ENCODE measurements at places on chromosomes 2 and 18.

- DNase-seq, result no peak
Measured at GRCh38 chr2:177355874-177356273, 36.7 kb upstream of the AGPS start.

- DNase-seq, result no peak
Measured at GRCh38 chr2:176424746-176425145, 155.5 kb downstream of the MTX2 start.

DNA sequence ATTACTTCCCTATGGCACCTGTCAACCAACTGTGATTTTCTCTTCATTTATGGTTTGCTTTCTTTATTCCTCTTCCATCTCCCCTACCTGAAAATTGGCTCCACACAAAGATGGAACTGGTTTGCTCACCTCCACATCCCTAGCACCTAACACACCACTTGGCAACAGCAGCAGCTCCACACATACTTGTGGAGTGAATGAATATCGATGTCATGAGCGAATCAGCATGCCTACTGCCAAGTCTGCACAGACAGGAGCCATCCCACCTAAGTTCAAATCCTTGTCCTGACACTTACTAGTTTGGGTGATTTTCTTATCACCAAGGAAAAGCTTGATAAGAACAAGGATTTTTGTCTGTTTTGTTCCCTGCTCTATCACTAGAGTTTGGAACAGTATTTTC is 191.4 kb upstream of the TMEM200C start:
- DNase-seq, result no peak

GRCh38 chr2:22281033-22281432 is 1103.9 kb upstream of the KLHL29 start:
- no peak for DNase-seq

DNA sequence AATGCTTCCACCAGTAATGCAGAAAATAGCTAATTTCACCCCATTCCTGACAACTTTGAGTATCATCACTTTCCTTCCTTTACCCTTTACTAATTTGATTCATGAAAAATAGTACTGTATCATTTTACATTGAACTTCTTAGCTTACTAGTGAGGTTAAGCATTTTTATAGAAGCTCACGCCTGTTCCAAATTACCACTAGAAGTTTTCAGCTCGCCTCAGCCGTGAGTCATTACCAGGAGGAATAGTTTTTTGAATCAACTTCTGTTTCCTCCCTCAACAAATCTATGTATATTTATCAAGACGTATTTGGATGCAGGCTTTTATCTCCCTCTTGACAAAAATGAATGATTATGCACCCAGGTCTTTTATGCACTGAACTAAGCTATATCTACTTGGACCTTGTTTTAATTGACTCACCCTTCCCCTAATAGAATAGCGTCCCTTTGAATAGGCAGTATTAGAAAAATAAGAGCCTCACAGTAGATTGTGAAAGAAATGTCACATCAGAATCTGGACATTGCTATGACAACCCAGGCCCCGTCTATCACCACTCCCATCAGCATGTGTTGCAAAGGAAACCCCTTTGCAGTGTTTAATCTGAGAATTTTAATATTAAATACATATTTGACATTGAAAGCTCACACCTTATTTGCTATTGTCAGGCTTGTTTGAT is 207.4 kb upstream of the NRP2 start:
- DNase-seq, result no peak

GRCh38 chr18:51236225-51236624 is 38.7 kb upstream of the MEX3C start:
- no peak for DNase-seq

- DNase-seq, result no peak
Measured at GRCh38 chr2:98805412-98806171, 74.7 kb upstream of the MGAT4A start.

GRCh38 chr18:26003356-26003755 is 87.1 kb downstream of the SS18 start:
- DNase-seq, result no peak

- DNase-seq, result peak; percentile 59
Measured at GRCh38 chr2:121888189-121888557, 132.7 kb downstream of the TSN start.

GRCh38 chr2:100527440-100528015 is 35.3 kb upstream of the PDCL3 start:
- DNase-seq, result no peak

DNA sequence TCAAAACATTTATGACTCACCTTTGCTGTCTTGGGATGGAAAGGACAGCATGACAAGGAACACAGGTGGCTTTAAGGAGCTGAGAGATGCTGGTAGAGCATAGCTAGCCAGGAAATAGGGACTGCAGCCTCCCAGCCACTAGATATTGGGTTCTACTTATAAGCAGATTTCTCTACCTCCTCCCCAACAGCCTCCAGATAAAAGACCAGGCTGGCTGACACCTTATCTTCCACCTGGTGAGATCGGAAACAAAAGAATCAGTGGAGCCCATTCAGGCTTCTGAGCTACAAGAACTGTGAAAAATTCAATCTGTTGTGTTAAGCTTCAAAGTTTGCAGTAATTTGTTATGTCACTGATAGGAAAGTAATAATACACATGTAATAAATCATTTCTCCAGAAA is 1278.5 kb upstream of the ZEB2 start:
- DNase-seq, result no peak

DNA sequence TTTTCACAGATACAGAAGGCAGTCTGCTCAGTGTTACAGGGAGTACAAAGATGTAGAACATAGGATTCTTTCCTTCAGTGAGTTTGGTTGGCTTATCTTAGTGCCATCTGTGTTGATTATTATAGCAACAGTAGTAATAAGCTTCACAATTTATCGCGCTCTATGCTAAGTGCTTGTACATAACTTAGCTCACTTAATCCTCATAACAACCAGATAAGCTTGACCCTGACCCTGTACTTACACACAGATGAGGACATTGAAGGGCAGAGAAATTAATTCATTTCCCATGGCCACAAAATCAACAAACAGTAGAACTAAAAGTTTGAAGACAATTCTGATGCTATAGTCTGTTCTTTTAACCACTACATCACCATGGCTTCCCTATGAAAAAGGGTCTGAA is 121.8 kb downstream of the SPHKAP start:
- no peak for DNase-seq

GRCh38 chr2:100741880-100742276 is 78.1 kb upstream of the NPAS2 start:
- DNase-seq, result no peak

DNA sequence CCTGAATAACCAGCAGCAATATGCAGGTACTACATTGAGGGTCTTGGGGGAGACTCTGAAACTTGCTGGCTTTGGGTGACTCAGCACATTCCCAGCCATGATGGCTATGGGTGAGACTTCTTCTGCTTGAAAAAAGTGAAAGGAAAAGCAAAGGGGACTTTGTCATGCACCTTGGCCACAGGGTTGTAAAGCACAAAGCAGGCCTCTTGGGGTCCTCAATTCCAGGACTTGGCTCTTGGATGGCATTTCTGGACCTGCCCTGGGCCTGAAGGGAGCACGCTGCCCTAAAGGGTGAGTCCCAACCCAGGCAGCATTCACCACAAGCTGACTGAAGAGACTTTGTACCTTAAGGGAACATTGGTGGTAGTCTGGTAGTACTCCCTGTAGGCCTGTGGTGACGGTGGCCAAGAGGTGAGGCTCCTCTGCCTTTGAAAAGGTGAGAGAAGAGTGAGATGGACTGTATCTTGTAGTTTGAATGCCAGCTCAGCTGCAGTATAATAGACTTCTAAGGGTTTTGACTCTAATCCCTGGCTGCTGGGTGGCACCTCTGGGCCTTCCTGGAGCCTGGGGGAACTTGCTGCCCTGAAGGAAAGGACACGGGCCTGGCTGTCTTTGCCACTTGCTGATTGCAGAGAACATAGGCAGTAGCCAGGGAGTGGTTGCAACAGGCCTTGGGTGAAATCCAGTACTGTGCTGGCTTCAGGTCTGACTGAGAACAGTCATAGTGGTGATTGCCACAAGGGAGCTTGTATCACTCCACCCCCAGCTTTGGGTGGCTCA is 36.5 kb upstream of the CYTIP start:
- no peak for DNase-seq

GRCh38 chr2:171814174-171814573 is 79.9 kb downstream of the SLC25A12 start:
- DNase-seq, result no peak

DNA sequence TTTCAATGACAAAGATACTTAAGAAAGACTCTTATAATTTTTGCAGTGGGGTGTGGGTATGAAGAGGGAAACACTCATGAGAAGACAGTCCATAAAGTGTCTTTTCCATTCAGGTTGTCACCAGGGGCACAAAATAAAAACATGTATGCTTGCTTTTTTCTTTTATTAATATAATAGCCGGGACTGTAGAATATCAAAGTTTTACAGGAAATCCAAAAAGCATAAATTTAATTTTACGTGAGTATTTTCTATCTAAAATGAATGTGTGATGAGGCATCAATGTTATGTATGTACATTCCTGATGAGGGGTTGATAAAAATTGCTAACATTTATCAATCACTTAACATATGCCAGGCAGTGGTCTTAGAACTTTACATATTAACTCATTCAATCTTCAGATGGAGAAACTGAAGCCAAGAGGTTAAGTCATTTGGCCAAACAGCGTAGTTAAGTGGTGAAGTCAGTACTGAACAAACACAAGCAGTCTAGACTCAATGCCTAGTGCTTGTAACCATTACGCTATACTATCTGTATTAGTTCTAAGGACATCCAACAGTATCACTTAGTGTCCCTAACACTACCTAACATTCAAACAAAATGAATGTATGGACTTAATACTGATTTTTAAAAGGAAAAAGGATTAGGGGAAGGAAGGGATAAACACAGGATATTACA is 10.7 kb downstream of the CCT4 start:
- DNase-seq, result no peak

GRCh38 chr2:48695991-48696390 is 59.5 kb downstream of the LHCGR start:
- no peak for DNase-seq

GRCh38 chr2:10030311-10030736 is 13.0 kb upstream of the KLF11 start:
- DNase-seq, result no peak

GRCh38 chr2:71784734-71785511 is 331.6 kb downstream of the DYSF start:
- no peak for DNase-seq

DNA sequence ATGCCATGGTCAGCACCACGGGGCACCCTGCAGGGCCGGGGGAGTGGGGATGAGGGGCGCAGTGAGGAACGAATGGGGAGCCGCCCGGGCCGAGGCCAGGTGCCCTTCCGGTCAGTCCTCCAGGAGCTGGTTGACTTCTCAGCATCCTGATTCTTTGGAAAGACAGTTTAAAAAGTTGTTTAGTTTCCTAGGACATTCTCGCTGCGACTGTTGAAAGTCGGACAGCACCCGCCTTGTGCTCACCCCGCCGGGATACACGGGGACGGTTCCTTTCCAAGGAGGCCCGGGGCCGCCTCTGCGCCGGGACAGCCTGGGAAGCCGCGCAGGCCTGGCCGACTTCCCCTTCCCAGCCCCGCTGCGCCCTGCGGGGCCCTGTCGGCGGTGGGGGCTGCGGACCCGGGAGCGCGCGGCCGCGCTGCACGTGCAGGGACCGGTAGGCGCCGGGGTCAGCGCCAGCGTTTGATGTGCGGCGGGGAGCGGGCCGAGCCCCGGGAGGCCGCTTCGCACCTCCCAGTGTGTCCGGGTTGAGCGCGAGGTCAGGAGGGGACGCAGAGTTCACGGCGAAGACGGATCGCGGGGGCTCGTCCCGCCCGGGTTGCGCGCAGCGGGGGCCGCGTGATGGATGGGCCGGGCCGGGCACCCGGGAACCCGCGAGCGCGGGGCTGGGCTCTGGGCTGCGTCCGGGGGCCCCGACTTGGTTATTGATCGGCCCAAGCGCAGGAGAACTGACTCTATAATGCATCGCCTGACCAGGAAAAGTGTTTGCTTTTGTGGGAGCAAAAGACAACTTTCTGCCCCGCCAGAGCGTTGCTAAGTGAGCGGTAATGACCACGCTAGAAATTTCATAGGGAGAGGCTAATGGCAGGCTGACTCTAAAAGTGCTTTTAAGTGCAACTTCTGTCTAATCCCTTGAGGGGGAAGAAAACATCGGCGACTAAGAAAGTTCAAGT is 28.0 kb upstream of the SMIM21 start:
- DNase-seq, result peak; percentile 55

- no peak for DNase-seq
Measured at GRCh38 chr2:171819453-171819852, 74.6 kb downstream of the SLC25A12 start.

- DNase-seq, result no peak
Measured at GRCh38 chr2:179137200-179137759, 87.3 kb upstream of the CCDC141 start.

- DNase-seq, result no peak
Measured at GRCh38 chr2:19754907-19755306, 146.9 kb downstream of the TTC32 start.

GRCh38 chr18:22844628-22845027 is 88.5 kb upstream of the RBBP8 start:
- DNase-seq, result no peak

DNA sequence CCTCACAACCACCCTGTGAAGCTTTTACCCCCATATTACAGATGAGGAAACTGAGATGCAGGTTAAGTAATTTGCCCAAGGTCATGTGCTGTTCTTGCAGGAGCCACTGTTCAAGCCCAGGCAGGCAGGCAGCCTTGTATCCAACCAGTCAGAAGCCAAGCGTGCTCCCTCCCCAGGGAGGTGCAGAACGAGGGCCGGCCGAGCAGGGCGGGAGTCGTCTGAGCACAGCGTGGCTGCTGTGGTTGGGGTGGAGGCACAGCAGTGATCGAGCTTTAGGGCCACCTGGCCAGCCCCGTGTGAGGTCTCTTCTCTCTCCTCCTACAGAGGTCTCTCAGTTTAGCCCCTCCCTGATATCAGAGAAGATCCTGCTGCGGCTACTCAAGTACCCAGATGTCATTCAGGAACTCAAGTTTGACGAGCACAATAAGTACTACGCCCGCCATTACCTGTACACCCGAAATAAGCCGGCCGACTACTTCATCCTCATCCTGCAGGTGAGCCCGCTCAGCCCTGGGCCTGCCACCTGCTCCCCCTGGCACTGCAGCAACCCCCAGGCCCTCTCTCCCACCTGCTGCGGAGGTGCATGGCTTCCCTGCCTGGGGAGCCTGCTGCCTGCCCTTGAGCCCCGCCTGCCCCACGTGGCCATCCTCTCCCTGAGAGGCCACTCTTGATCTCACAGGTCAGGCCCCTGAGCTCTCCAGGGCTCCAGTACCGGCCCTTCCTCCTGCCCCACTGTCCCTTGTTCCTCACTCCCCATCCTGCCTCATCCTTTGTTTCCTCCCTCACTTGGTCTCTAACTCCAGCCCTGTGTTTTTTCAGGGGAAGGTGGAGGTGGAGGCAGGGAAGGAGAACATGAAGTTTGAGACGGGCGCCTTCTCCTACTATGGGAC is 17.1 kb upstream of the CNNM3 start:
- no peak for DNase-seq
